ENCODE measurements at places on chromosomes 11 and 22.

- DNase-seq, result peak; percentile 46
Observed at GRCh38 chr11:10322830-10323792, 18.2 kb downstream of the ADM start.

GRCh38 chr11:35014346-35014745, 97.9 kb downstream of the PDHX start:
- DNase-seq, result no peak

DNA sequence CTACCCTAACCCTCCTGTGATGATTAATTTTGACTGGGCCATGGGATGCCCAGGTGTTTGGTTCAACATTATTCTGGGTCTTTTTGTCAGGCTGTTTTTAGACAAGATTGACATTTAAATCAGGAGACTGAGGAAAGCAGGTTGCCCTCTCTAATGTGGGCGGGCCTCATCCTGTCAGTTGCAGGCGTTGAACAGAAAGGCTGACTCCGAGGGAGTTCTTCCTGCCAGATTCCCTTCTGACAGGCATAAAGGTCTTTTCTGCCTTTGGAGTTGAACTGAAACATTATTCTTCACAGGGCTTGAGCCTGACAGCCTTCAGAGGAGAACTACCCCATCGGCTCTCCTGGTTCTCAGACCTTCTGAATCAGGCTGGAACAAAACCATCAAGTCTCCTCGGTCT, 4.3 kb upstream of the PSMC3 start:
- DNase-seq, result no peak

DNA sequence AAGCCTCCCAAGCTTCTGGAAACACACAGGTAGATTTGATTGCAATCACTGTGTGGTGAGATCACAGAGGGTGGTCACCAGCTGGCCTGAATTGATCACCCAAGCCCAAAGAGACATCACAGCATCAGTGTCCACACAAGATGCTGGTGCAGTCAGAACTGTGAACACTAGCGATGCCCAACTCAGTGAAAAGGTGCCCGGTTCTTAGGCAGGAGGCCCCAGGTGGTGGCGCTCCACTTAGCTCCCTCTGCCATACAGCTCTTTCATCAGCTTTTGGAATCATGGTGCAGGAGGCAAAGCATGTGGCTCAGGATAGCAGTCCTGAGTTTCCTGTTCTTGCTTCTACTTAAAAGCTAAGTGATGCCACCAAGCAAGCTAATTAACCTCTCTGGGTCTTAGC, 11.1 kb downstream of the DGCR2 start:
- no peak for DNase-seq

DNA sequence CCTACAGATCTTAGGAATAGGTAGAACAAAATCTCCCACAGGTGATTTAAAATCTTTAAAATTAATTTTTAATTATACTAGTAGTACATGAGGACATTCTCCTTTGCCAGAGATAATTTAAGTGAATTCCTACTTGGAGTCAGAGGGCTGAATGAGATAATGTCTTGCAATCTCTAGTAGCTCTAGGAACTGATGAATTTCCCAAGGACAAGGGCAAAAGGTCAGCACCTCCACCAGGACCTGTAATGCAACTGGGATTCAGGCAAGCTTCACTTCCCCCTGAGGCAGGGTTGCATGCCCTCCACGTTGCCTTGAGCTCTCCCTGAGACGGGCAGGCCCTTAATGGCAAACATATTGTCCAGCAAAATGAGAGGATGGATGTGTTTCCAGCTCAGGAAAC, 330.3 kb upstream of the PITPNB start:
- DNase-seq, result no peak

GRCh38 chr11:63919267-63920125, 2.5 kb upstream of the RCOR2 start:
- DNase-seq, result no peak

DNA sequence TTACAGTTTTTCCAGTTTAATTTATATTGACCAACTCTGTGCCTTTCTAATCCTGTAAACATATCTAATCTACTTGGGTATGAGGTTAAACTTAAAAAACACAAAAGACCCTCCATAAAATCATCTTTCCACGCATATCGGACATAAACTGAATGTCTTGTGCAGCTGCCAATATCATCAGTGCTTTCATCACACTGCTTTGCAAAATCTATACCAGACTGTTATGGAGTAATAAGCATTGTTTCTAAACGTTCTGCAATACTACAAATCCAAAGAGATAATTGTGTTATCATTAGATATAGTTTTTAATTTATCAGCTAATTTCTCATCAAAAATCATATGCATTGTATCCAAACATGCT, 36.1 kb upstream of the AMPD3 start:
- no peak for DNase-seq

- no peak for DNase-seq
Observed at GRCh38 chr11:62647609-62648005, 1.2 kb upstream of the GANAB start.

DNA sequence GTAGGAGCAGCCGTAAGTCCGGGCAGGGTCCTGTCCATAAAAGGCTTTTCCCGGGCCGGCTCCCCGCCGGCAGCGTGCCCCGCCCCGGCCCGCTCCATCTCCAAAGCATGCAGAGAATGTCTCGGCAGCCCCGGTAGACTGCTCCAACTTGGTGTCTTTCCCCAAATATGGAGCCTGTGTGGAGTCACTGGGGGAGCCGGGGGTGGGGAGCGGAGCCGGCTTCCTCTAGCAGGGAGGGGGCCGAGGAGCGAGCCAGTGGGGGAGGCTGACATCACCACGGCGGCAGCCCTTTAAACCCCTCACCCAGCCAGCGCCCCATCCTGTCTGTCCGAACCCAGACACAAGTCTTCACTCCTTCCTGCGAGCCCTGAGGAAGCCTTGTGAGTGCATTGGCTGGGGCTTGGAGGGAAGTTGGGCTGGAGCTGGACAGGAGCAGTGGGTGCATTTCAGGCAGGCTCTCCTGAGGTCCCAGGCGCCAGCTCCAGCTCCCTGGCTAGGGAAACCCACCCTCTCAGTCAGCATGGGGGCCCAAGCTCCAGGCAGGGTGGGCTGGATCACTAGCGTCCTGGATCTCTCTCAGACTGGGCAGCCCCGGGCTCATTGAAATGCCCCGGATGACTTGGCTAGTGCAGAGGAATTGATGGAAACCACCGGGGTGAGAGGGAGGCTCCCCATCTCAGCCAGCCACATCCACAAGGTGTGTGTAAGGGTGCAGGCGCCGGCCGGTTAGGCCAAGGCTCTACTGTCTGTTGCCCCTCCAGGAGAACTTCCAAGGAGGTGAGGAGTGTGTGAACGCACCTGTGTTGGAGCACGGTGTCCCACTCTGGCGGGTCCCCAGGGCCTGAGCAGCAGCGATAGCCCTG, at the start of gene TAGLN:
Gene TAGLN (plus strand): TSS at position 318 of the 863 bp plus-strand sequence. CDS start 3,644 bp downstream, outside the sequence.
- DNase-seq, result peak; percentile 49

GRCh38 chr11:67490727-67491065, 7.9 kb downstream of the AIP start:
- DNase-seq, result no peak

DNA sequence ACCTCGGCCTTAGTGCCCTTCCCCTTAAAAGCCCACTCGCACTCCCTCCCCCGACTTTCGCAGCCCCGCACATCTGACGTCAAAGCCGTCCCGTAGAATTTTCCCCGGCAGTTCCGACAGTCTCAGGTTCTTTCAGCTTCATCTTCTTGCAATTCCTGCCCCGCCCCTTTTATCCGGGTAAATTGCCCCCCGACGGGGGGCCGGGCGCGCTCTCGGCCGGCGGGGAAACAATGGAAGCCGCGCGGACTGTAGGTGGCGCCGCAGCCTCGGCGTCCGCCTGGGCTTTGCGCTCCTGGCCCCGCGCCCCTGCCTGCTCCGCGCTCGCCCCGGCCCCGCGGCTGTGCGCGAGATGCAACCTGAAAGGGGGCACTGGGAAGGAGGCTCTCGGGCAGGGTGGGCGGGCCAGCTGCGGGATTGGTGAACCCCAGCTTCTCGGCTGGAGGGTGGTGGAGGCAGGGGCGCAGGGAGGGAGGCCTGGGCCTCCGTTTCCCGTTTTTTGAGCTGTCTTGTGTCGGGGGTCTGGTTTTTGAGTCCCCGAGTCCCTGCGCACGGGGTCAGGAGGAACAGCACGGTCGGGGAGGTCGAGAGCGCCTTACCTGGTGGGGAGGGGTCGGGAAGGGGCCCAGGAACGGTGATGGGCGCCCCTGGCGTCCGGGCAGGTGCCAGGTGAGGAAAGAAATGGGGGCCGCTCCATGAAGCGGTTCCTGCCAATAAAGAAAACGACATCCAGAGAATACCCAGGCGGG, 859 bp upstream of the FGF19 start:
- no peak for DNase-seq

- no peak for DNase-seq
Observed at GRCh38 chr11:69814411-69814810, 4.8 kb downstream of the FGF3 start.

Measured in prostate gland (tissue), 2 donors.